ENCODE measurements at places on chromosomes 6 and 20.

- no peak for DNase-seq
These were observed 242.2 kb downstream of the HIVEP2 start for GRCh38 chr6:142702501-142703460.

GRCh38 chr6:11632795-11633511, 95.4 kb downstream of the TMEM170B start:
- DNase-seq = no peak

DNA sequence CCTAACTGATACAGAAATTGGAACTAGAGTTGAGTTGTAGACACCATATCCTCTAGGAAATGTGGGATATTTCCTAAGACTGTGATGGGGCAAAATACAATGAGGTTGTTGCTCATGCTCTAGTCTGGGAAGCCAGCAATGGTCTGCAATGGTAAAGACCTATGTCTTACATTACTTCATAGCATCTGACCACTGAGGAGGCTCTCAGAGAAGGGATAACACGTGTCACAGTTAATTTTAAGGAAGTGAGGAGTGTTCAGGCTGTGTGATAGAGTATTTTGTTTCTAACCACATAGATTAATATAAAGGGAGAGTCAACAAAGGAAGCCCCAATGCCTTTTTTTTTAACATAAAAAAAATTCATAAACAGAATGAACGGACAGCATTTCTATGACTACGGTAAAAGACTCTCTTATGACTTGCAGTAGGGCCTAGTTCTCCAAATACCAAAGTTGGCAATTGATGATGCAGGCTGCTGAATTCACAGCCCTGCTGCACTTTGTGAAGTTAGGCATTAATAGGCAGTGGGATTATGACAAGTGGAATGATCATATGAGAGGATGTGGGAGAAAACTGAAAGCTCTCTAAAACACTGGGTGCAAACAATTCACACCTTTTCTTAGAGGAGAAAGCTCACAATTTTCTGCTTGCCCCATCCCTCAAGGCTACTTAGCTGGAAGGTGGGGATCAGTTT, 13.7 kb downstream of the KCNS1 start:
- DNase-seq = no peak

- DNase-seq = no peak
These were observed 19.4 kb upstream of the IL22RA2 start for GRCh38 chr6:137192821-137193220.

DNA sequence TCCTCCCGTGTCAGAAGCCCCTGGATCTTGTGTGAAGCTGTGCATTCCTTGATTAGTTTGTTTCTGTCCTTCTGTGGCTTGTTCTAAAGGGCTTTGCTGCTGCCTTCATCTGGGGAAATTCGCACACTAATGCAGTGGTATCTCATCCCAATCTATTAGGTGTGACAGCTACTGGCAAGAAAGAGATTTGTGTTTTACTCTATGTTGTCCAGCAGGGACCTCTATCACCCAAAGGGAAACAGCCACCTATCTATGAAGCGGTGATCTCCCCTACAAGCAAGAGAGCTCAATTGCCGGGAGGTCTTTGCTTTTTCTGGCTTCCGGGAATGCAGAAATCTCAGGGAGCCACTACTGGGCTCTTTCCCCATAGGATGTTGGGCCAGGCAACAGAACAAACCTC, 151.8 kb downstream of the NRN1 start:
- DNase-seq = no peak

GRCh38 chr20:40895182-40895581, 133.4 kb upstream of the TOP1 start:
- no peak for DNase-seq

- no peak for DNase-seq
These were observed 278.2 kb upstream of the SUPT3H start for GRCh38 chr6:45655745-45656476.

- no peak for DNase-seq
These were observed 93.4 kb downstream of the HIVEP2 start for GRCh38 chr6:142851601-142852000.

DNA sequence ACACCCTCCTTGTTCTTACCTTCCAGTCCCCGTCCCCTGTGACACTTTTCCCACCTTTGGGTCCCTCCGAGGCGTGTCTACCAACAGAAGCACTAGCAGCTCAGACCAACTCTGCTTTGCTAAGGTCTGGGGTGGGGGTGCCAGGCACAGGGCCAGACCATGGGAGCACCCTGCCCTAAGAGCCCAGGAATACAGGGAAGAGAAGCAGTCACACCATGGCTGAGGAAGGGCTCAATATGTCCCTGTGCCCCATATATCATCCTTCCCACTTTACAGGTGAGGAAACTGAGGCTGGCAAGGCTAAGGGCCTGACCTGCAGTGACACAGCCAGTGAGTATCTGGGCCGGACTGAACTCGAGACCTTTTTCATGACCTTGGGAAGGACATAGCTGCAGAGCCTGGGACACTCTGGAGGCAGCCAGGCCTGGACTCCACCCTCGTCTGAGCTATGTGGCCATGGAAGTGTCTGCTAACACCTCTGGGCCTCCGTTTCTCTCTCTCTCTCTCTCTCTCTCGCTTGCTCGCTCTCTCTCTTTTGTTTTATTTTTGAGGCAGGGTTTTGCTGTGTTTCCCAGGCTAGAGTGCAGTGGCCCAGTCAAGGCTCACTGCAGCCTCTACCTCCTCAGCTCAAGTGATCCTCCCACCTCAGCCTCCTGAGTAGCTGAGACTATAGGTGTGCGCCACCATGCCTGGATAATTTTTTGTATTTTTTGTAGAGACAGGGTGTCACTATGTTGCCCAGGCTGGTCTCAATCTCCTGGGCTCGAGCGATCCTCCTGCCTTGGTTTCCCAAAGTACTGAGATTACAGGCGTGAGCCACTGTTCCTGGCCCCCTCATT, 156.7 kb downstream of the GRM4 start:
- DNase-seq = no peak

DNA sequence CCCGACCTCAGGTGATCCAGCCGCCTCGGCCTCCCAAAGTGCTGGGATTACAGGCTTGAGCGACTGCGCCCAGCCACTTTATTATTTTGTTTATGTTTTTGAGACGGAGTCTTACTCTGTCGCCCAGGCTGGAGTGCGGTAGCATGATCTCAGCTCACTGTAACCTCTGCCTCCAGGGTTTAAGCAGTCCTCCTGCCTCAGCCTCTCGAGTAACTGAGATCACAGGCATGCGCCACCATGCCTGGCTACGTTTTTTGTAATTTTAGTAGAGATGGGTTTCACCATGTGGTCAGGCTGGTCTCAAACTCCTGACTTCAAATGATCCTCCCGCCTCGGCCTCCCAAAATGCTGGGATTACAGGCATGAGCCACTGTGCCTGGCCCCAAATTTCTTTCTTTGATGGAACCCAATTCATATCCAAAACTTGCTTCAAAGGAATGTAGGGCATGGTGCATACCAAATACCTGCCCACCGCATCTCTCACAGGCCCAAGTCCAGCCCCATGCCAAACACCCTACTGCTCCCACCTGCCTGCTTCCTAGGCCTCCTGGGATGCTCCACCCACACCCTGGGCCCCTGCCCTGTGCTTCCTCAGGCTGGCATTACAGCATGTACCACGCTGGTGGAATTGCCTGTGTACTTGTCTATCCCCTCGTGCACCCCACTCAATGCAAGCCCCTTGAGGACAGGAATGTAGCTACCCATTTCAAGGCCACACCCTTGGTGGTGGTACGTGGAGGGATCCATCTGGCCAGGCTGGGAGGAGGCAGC, 4.9 kb upstream of the HMGA1 start:
- DNase-seq = no peak

DNA sequence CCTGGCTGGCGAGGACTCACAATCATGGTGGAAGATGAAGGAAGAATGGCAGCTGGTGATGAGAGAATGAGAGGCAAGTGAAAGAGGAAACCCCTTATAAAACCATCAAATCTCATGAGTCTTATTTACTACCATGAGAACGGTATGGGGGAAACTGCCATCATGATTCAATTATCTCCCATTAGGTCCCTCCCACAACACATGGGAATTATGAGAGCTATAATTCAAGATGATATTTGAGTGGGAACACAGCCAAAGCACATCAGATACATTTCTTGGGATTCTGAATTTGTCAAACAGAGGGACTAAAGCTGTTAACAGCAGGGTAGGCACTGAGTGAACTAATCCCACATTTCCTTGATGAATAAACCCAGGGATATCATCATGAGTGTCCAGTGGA, 116.2 kb upstream of the PLCB4 start:
- DNase-seq = no peak

- no peak for DNase-seq
These were observed 24.8 kb downstream of the NCOA5 start for GRCh38 chr20:46065006-46065405.

DNA sequence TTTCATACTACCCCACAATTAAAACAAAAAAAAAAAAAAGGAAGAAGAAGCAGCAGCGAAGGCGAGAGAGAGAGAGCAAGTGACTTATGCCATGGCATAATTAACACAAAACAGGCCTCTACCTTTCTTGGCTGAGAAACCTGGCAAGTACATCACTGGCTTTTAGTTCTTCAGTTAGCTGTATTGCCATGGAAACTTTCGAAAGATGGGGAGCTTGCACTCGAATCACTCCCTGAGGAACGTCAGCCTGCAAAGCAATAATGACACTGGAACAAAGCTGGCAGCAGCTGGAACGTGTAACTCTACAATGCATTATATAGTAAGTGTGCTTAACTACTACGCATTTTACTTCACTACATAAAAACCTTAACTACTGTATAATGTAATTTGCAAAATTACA, 126.1 kb downstream of the ARHGAP18 start:
- no peak for DNase-seq

DNA sequence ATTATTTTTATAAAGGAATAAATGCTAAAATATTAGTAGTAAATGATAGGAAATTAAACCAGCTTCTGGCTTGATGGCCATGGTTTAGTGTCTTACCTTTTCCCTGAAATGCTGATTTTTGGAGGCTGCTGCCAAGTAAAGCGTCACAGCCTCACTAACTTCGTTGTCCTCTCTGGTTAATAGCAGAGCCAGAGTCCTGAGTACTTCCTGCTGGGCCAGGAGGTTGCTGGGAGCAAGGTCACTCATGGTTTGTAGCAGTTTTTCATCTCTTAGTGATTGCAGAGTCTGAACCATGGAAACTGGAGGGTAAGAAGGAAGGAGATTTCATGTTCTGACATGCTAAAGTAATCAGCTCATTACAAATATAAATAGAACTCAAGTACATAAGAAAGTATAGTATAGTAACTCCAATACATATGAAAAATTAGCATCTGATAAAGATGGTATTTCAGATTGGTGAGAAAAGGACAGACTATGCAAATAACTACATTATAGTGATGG, 26.5 kb upstream of the ARMH2 start:
- no peak for DNase-seq

DNA sequence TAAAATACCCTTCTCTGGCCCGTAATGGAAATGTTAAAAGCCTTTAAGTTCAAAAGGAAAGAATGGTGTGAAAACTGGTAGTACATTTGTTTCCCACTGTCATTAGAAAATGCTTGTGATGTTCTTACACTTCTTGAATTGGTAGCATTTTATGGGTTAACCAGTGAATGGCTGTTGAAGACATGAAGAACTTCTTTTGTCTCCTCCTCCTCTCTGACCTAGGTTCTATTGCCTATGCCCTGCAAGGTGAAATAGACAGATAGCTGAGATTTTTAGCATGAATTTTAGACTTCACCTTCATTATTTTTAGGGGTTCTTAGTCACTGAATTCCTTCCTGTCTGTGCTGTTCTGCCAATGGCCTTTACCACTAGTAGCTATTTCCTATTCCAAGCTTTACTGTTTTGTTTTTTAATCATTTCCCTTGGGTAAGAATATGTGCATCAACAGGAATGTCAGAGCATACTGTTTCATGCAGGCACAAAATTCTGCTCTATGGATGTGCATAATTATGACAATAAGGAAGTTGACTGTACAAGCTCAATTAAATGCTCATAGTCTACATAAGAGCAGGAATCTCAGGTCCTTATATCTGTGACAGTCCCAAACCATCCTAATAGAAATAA, 4.9 kb downstream of the TNFAIP3 start:
- no peak for DNase-seq

DNA sequence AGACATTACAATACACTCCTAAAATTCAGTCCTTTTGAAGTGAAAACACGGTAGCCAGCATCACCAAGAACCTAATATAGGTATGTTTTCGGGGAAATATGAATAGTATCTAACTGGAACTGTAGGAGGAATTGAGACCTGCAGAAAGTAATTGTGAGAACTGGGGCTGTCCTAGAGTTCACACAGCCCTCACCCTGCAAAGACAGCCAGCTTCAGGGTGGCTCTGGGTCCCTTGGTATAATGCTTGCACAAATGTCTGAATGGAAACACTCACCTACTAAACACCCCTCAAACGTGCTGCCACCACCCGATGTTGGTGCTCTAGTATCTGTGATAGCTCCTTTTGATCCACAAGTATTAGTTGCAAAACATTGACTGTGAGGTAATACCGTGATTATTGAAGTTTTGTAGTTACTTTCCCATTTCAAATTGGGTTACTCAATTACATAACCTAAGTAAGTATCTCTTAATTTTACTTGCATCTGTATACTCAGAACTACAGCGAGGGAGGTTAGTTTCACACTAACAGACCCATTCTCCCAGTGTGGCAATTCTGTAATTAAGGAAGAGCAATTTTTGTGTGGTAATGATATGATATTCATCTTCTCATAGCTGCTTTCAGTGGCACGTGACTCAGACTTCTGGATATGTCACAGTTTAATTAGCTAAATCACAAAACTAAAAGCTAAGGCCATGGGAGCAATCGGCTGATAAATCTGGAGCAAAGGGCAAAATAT, 129.5 kb downstream of the INSM1 start:
- DNase-seq = no peak

DNA sequence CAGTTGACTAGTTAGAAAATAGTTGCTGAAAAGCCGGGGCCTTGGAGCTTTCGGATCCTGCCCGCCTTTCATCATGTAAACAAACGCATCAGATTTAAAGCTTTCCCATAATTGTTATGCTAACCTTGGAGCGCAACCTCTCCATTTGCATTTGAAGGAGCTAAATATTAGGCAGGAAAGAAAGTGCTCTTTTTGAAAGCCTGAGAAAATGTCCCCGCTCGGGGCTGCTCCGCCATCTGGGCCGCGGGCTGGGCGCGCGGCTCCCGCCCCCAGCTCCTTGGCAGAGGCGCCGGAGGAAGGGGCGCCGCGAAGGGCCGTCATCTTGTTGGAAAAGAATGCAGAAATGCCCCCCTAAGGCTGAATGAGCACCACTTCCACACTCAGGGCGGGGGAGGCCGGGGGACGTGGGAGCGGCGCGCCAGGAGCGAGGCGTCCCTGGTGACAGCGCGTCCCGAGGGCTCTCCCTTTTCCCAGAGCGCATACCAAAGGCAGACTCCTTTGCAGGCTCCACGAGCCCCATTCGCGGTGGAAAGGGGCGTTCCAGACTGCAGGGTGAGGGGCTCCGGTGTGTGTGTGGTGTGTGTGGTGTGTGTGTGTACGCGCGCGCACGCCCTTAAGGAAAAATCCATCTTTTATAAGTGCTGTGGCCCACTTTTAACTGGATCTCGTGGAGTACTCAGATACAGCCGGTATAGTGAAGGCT, 145.6 kb upstream of the ID4 start:
- peak; percentile 57 for DNase-seq

- DNase-seq = no peak
These were observed 144.3 kb upstream of the TENT5A start for GRCh38 chr6:81896525-81897503.

GRCh38 chr6:133973109-133973971, 20.3 kb downstream of the TBPL1 start:
- DNase-seq = no peak
